ENCODE measurements at places on chromosomes 2 and 18.
A peak's percentile ranks its signal among the peaks of the same experiment; 100 is the strongest.

GRCh38 chr2:192190474-192190873 is 4.3 kb downstream of the TMEFF2 start:
- DNase-seq, result no peak

GRCh38 chr2:96685577-96686459 is 43.3 kb downstream of the FER1L5 start:
- no peak for DNase-seq

GRCh38 chr18:50853863-50854271 is 25.1 kb upstream of the ME2 start:
- no peak for DNase-seq

DNA sequence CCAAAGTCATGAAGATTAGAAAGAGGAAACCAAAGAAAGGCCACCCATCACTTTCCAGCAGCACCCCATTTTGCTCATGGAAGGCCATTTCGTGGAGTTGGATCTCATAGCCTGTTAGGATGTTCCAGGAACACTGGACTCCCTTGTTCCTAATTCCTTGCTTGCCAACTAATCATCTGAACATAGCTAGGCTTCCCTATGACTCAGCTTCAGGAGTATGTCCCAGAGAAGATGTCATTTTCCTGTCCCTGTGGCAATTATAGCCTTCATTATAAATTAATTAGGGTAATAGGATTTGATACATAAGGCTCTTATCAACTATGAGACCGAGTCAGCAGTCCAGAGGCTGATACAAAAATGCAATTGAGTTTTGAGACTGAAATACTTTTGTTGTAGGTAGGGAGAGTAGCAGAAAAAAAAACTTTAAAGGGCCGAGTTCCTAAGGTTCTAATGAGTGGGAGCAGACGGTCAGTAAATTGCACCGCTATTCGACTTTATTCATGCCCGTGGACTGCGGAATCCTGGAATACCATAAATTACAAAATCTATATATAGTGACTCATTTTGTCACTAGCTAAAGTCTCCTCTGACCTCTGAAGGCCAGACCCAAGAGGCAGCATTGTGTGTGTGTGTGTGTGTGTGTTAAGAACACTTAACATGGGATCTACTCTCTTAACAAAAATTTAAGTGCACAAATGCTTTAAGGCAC is 311.8 kb downstream of the FBXO15 start:
- DNase-seq, result no peak

DNA sequence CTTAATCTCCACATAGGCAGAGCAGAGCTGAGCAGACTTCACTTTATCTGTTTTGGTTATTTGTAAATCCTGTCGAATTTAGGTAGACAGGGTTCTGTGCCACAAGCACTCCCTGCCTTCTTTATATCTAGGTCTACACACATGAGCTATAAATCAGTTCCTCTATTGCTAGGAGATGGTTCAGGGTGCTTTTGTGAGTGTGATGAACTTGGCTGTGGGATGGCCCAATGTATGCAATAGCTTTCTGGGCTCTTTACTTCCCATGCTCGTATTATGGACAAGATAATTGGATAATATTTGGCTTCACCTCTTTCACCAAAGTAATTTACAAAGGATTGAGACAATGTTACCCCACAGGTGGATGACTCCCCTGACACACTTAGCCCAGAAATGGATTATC is 72.2 kb downstream of the PLB1 start:
- no peak for DNase-seq

GRCh38 chr2:64359171-64359891 is 94.6 kb upstream of the LGALSL start:
- no peak for DNase-seq

GRCh38 chr2:171747371-171747770 is 60.1 kb downstream of the DYNC1I2 start:
- no peak for DNase-seq

- no peak for DNase-seq
Observed at GRCh38 chr2:239234191-239235175, 166.3 kb downstream of the HDAC4 start.

GRCh38 chr2:5980450-5981190 is 288.4 kb downstream of the SOX11 start:
- peak; percentile 48 for DNase-seq

DNA sequence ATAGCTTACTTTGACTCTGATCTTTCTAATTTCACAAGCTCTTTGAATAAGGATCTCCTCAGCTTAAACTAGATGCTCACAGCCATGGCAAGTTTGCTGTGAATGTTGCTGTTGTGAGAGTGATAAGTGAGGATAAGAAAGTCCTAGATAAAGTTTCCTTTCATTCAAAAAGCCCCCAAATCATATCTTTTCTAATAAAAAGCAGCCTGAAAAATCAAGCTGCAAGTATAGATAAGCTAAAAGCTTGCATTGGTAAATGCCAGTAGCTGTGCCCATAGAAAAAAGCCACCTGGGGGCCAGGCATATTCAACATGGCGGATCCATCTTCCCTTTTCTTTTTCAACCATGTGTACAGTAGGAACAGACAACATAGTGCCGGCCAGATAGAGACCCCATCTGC is 4.3 kb downstream of the NLRC4 start:
- no peak for DNase-seq

GRCh38 chr18:13620818-13621445 is 105.4 kb downstream of the FAM210A start:
- DNase-seq, result no peak

DNA sequence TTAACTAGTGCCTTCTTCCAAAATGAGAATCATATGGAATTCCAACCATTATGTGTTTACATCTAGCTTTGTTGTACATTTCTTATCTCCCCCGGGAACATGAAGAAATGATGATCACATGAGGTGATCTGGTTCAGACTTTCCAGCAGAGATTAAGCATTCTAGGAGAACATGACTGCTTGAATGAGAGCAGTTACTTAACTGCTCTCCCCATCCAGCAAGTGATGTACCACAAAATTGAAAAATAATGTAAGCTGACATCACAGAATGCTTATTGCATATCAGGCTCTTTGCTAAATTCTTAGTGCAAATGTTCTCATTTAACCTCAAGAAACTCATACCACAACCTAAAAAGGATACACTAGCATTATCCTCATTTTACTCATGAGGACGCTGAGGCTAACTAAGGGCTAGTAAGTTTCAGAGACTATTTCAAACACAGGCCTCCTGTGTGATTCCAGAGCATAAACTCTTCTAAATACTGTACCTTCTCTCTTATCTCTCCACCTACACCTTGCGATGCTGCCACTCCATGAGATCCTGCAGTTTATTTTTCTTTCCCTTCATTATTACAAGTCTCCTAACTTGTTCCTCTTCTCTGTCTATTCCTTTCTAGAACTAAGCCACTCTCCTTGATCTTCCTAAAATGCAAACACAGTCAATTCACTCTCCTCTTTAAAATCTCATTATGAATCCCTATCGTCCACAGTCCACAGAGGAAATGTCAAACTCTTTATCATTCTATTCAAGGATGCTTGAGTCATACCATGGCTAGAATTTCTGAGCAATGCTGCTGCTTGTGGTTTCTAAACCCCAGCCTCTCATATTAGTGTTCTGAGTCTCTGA is 1224.8 kb upstream of the ZEB2 start:
- no peak for DNase-seq

DNA sequence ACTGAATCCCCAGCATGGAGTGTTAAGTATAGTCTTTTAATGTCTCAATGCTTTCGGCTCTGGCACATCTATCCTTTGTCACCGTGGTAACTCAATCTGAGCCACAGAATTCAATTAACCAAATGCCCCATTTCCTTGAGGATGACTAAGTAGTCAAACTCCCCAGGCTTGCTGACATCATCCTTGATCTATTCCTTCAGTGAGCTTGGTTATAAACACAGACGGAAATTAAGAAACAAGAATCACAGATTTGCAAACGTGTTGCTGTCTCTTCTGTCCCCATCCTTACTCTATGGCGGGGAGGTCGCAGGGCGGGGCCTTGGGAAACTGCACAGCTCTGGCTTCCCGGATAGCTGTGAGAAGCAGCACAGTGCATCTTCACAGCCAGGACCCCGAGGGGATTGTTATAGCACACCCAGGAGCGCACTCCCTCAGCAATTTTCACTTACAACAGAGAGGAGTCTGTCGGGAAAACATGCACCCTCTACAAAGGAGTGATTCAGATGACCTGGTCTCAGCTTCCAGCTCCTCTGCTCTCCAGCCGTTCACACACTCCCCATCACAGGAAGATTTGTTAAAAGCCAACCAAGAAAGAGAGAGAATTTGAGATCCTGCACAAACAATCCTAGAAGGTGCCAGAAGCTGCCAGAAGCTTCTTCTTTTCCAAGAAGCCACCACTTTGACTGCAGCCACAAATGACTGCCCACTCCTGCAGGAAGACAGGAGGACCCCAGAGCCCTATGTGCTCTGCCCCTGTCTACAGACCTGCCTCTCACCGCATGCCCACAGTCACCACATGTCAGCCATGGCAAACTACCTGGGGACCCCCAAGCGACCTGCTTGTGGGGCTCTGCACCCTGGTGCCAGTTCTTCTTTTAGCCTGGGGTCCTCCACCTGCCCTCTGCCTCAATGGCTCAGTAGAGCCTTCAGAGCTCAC is 44.9 kb upstream of the YWHAQ start:
- no peak for DNase-seq

DNA sequence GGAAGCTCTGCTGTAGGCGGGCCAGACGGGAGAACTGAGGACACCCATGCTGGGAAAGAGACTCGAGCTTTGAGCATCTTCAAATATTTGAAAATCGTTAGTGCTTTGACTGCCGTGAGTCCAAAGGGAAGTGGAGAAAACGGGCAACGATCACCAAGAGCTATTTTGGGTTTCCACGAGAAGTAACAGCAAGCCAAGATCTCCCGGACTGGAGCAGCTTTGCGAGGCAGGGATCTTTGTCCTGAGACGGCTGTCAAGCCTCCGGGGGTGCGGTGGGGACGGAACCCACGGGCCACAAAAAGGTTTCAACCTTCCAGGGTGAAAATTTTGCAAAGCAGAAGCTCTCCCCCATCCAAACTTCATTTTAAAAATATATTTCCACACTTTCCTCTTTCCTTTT is 195.8 kb downstream of the NDUFA10 start:
- no peak for DNase-seq

DNA sequence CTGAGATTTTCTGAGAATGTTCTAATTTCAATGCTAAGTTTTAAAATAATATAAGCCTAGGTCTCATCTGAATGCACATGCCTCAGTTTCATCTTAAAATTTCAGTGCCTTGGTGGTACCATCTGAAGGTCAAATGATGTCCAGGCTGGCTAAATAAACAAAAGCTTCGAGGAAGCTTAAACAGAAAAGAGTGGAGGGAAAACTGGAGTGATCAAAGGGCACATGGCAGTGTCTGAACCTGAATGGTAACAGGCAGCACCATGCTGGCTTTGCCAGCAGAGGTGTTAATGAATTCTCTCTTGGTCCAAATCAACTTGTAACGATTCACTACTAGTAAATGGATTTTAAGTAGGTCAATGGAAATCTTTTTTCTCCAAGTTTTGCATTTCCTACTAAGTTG is 158.4 kb upstream of the MEX3C start:
- DNase-seq, result no peak

DNA sequence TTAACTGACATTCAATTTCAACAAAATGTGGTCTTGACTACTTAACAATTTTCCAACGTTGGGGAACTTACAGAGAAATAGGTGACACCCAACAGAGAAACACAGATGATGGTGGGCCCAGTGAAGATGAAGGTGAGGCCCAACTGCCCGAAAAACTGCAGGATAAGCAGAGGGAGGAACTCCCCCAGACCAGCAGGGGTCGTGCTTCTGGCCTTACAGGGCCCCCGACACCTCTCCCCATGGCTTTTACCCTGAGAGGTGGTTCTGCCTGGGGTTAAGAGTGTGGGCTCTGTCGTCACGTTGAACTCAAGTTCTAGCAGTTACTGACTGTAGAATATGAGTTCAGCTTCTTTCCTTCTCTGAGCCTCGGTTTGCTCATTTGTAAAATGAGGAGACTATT is 119.5 kb upstream of the SMIM21 start:
- no peak for DNase-seq

GRCh38 chr2:183126635-183127034 is 2.4 kb downstream of the NUP35 start:
- no peak for DNase-seq

DNA sequence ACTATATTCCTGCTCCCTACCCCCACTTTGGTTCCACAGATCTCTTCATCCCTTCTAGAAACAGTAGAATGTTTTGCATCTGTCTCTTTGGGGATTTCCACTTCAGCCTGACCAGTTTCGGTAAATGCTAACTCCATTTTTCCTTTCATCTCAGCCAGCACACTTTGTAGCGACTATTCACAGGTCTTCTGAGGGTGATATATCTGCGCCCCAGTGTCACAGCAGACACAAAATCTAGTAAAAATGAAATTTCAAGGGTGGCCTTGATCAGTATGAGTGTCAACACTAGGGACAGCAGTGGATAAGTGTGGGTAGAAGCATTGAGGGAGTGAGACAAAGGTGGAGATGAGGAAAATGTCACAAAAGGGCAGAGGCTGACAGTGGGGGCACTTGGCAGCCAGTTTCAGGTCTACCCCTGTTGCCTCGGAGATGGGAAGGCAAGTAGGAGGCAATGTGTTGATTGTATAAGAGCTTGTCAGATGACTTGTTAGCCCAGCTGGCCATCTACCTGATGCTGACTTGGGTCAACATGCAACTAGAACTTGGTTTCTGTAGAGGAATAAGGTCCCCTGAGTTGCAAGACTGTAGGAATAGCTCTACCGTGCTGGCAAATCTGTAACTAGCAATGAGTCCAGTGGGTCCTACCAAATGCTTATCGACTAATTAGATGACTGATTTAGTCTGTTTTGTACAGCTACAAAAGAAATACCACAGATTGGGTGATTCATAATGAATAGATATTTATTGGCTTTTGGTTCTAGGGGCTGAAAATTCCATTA is 60.7 kb downstream of the CXCR4 start:
- no peak for DNase-seq

- DNase-seq, result no peak
Observed at GRCh38 chr2:126704434-126705160, 48.6 kb downstream of the GYPC start.

DNA sequence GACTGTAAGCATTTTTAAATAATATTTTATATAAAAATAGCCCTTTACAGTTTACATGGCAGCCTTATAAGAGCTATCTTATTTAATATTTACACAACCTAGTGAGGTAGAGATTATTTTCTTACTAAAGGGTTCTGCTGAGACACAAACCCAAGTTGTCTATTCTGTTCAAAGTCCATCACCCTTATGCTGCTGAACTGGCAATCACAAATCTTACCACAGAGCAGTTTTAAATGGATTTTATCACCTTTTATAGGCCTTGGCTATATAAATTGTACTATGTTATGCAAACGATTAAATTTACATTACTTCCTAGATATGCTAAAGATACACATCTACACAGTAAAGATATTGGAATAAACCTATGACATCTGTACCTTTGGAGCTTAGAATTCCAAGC is 40.7 kb downstream of the RBM45 start:
- DNase-seq, result no peak

DNA sequence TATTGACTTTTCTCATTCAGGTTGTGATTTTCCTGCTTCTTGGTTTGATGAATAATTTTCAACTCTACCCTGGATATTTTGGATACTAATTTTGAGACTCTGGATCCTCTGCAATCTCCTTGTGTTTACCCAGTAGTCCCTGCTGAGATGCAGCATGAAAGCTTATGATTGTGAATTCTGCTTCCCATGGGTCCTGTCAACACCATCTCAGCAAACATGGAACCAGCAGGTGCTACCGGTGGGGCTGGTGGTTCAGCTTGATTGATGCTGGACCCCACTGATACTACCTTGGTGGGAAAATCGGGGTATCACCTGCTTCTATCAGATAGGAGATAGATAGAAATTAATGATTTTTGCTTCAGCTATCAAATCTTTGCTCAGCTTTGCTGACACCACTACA is 81.1 kb downstream of the SOWAHC start:
- no peak for DNase-seq

- DNase-seq, result no peak
Observed at GRCh38 chr18:3380384-3380961, 69.5 kb upstream of the TGIF1 start.
